ENCODE measurements at places on chromosomes 3 and 15.

DNA sequence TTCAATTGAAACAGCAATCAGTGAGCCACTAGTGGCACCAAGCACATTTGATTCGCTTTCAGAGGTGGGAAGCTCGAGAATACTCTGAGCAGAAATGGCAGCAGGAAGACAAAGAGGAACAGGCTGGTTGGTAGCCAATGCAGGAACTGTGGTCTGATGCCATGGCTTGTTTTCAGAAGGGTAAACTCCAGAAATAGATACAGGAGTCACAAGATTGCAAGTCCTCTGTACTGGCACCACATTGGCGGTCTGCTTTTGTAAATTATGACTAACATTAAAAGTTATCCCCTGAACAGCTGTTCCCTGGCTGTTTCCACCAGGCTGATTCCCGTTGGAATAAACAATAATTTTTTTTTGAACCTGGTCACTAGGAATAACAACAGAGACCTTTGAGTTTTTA is 35.5 kb downstream of the USF3 start:
- peak; percentile 3 for DNase-seq

DNA sequence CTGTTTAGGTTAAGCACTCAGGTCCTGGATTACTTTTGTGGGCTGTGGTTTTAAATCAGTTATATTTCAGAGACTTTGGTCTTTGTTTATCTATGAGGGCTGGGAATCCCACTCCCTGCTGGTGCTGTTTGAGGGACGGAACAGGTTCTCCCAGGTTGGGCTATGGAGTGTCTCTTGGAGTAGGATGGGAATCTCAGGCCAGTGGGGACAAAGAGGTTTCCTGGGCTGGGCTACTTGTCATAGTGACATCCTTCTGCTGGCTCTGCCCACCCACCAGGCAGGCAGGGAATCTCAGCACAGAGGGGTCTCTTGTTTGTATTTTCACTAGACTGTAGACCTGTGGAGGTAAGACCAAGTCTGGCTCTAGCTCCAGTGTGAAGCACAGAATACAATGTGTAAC is 47.2 kb upstream of the UBE3A start:
- DNase-seq, result no peak

- DNase-seq, result no peak
Observed at GRCh38 chr3:35602395-35602936, 36.9 kb upstream of the ARPP21 start.

GRCh38 chr3:155658671-155659261 is 86.1 kb downstream of the PLCH1 start:
- DNase-seq, result no peak

DNA sequence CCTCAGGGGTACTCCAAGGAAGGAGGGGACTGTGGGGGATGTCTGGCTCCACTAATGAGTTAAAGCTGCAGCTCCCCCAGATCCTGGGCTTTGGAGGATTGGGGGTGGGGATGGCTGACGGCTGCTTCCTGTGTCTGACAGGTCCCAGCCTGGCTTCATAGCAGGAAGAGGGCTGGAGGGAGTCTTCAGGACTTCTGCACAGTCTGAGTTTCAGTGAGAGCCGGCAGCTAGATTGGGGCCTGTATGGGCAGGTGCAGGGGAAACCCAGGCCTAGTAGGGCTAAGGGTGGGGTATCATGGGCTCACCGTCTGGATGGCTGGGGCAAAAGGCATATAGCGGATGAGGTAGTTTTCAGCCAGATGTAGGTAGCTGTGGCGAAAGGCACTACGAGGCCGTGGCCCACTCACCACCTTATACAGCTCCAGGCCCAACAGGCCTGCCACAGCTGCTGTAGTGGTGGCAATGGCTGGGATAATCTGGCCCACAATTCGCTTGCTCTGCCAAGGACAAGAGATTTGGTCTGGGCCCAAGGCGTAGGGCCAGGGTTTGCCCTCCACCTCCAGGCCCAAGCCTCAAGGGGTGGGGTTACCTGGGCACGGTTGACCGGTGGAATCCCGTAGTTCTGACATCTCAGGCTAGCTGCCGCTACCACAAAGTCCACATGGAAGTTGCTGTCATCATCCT is 4.5 kb downstream of the INKA1 start:
- DNase-seq, result no peak

GRCh38 chr3:196400331-196400730 is 31.9 kb downstream of the UBXN7 start:
- DNase-seq, result no peak

DNA sequence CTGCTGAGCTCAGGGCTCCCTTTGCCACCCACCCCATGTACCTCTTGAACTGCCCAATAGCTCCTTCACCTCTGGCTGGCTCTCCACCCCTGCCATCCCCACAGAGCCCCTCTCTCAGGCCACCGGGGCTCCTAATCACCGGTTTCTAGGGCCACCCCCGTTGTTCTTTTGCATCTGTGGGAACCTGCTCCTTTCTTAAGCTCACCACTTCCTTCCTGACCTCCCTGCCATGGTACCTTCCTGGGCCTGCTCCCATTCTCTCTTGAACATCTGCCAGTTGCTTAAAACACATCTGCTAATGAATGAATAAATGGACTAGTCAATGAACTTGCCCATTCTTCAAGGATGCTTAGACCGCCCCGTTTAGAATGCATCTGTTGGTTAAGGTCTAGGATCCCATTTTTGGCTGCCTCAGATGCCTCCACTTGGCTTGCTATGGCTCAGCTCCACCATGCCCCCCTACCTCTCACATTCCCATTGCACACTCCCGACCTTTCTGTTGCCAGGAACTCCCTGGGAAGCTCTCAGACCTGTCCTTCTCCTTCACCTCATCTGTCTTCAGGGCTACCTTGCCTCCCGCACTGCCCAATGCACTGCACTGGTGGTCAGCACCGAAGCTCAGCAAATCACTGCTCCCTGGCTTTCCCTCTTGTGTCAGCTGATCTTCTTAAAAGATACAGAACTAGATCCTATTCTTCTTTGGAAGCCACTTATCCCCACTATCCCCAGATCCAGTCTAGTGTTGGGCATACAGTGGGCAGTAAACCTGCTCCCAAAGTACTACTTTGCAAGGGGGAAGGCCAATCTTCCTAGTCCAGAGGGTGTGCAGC is 9.1 kb downstream of the AMOTL2 start:
- peak; percentile 50 for DNase-seq

GRCh38 chr3:45795509-45795881 is 841 bp downstream of the SLC6A20 start:
- DNase-seq, result peak; percentile 23

DNA sequence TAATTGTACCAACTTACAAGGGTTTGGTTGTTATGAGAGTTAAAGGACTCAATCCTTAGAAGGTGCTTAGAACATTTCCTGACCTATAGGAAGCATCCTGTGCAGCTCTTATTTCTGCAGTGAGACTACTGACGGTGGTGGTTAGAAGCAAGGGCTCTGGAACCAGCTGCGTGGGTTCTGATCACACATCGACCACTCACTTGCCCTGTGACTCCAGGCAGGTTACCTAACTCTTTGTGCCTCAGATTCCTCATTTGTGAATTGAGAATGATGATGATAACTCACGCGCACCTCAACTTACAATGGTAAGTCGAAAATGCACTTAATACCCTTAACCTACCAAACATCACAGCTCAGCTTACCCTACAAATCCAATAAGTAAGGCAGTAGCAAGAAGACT is 80.7 kb upstream of the SPATA12 start:
- DNase-seq, result no peak

DNA sequence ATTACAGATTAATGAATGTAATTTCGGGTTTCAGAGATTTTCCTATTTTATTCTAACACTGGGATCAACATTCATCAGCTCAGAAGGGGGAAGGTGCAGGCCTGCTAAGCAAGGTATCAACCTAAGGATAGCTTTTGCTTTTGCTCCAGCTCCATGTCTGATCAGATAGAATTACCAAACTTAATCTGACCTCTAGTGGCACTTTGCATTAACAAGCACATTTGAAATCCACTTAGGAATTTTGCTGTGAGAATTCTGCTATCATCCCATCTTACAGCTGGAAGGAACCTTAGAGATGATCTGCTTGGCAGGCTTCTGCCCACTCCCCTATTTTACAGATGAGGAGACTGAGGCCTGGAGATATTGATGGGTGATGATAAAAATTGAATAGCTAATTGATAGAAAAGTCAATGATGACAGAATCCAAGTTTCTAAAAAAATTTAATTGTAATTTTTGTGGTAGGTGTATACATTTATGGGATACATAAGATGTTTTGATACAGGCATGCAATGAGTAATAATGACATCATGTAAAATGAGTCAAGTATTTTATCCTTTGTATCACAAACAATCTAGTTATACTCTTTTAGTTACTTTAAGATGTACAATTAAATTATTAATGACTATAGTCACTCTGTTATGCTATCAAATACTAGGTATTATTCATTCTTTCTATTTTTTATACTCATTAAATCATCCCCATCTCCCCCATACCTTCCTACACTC is 209.2 kb upstream of the ZPLD1 start:
- DNase-seq, result peak; percentile 82

DNA sequence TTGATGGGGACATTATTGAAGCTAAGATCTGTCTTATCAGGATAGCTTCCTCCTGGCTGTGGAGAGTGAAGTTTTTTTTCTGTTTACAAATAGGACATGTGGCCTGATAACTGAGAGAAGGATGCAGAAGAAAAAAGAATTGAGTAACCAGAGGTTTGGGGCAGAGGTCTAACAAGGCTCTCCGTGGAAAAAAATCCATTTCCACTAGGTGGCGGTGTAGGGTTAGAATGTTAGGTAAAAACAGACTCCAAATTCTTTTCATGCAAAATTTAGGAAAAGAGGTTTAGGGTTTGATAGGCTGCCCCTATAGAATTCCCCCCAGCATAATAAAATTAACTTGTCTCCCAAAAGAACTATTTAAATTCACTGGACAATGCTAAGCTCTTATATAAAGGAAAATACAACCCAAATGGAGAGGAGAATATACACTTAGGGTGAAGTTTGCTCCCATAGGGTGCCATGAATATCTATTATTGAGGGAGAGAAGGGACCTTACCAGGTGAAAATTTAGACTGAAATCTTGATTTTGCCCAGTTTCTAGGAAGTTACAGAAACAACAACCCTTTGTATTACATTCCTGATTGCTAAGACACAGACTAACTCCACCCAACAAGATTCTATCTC is 1560.4 kb downstream of the OTOL1 start:
- peak; percentile 53 for DNase-seq

GRCh38 chr3:147210676-147211075 is 195.7 kb downstream of the ZIC4 start:
- DNase-seq, result peak; percentile 37

GRCh38 chr3:156626104-156626503 is 48.3 kb upstream of the TIPARP start:
- DNase-seq, result no peak

DNA sequence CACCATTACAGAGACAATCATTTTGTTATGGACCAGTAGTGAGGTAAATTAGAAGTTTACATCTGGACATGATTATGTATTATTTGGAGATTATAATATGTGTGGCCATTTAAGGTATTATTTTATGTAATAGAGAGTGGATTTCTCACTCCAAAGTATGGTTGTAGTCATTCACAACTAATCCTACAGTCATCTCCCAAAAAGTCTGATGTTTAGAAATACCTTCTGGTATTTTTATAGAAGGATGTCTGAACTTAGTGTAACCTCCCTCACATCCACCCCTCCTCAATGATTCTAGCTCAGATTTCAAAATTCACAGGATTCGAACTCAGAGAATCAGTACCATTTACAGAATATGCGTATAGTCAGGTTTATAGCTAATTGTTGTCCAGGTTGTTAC is 346.6 kb upstream of the MEIS2 start:
- no peak for DNase-seq

DNA sequence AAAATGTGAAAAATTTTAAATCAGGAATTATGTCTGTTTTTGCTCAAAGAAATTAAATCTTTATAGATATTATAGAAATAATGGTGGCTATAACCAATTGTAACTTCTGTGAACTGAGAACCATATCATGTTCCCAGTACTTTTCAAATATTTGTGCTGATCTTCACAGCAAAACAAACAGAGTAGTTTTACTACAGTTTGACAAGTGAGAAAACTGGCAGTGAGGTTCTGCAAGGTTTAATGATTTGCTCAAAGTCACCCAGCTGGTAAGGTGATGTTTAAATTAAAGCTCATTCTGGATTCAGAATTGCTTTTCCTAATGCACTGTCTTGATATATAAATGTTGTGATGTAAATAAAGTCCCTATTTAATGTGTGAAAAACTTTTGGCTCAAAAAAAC is 22.0 kb upstream of the SPTSSB start:
- no peak for DNase-seq

DNA sequence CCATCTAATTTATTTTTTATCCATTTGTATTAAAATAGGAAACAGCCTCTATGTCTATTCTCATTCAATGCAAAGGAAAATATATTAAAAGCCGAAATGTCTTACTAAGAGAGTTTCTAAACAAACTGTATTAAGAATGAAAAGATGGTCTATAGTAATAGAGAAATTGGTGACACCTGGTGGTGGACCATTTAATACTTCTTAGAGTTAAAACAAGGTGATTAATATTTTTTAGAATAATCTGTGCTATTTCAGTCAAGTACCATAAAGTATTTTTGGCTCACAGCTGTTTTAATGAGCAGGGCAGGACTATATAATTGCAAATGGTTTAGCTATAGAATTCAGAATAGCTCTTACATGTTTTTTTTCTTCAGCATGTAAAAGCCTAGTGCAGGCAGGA is 55.7 kb downstream of the SYNPR start:
- peak; percentile 34 for DNase-seq

- DNase-seq, result no peak
Observed at GRCh38 chr15:67166280-67167009, 88.0 kb downstream of the AAGAB start.

DNA sequence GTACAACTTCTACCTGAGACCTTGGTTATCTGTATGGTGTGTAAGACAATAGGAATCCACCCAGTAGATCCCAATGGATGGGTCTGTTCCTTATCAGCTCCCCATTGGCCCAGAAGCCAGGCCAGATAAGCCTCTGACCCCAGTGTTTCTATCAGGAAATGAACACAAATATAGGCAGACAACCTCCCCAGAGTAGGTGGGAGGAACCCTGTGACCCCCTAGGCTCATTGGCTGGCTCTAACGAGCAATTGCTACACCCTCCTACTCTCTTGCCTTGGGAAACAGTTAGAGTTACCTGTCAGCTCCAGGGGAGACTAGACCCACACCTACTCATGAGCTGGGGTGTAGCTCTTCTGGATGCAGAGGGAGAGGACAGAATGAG is 299.9 kb downstream of the UACA start:
- DNase-seq, result no peak

DNA sequence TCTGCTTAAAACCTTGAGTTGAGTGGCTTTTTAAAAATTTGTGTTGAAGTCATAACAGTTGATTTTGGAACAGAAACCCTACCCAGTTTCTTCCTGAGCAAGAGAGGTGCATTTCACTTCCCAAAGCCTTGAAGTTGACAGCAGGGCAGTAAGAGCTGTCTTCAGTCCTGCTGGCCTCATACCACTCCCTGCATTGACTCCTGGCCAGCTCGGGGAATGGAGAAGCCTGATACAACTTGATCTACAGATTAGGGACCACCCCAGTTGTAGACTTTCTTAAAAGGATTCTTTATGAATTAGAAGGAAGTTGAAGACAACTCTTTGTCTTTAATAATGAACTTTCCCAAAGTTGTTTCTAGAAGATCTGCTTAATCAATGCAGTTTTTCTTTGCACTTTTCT is 90.6 kb upstream of the FLNB start:
- peak; percentile 15 for DNase-seq

GRCh38 chr15:75314552-75315290 is 21.1 kb upstream of the COMMD4 start:
- DNase-seq, result no peak

- no peak for DNase-seq
Observed at GRCh38 chr3:37990527-37990926, at the start of gene VILL. VILL (plus strand) TSS chr3:37990786; CDS start chr3:37993673, 2,887 bp downstream.

- DNase-seq, result peak; percentile 56
Observed at GRCh38 chr3:15875016-15875689, 77.4 kb upstream of the ANKRD28 start.
